ENCODE measurements at places on chromosomes 13 and 19.
A peak's percentile ranks its signal among the peaks of the same experiment; 100 is the strongest.

DNA sequence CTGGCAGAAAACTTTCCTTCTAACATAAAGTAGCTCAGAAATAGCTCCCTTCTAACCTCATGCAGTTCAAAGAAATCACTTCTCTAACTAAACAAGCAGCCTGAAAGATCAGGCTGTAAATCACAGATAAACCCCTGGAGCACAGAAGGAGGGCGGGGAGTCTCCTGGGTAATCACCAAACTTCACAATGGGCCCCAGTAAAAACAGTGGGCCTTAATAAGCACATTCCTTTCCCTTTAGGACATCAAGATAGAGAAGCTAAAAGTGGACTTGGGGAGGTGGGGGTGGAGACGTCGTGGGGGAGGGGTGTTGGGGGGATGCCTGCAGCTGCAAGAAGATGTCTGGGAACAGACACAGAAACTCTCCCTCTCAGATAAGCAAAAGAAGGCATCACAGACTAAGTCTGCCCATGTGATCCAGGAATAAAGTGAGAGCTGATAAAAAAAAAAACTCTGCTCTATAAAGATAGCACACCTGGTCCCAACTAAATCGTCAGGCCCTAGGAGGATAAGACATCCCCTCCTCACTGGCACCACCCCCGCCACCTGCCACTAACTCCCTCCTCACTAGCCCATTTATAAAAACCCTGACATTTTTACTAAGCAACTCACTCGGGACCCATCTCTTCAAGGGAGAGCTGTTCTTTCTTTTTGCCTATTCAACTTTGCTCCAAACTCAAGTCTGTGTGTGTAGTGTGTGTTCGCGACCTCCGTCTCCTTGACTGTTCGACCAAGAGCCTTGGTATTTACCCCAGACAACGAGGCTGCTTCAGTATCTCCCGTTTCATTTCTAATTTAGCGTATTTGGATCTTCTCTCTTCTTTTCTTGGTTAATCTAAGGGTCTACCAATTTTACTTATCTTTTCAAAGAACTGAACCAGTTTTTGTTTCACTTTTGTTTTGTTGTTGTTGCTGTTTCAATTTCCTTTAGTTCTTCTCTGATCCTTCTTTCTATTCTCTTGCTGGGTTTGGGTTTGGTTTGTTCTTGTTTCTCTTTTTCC lies 31.7 kb downstream of the DNAJC15 start:
- DNase-seq: peak; percentile 64

DNA sequence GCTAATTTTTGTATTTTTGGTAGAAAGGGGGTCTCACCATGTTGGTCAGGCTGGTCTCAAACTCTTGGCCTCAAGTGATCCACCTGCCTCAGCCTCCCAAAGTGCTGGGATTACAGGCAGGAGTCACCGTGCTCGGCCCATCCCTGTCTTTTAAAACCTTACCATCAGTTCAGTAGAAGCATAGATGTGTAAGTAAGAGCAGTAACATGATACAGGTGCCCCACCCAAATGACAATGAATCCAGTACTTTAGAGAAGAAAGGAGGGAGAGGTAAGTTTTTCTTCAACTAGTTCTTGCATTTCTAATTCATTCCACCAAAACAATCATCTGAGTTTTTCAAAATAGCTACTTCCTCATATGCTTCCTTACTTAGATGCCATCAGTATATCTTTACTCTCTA lies 21.9 kb downstream of the SPRY2 start:
- no peak for DNase-seq

DNA sequence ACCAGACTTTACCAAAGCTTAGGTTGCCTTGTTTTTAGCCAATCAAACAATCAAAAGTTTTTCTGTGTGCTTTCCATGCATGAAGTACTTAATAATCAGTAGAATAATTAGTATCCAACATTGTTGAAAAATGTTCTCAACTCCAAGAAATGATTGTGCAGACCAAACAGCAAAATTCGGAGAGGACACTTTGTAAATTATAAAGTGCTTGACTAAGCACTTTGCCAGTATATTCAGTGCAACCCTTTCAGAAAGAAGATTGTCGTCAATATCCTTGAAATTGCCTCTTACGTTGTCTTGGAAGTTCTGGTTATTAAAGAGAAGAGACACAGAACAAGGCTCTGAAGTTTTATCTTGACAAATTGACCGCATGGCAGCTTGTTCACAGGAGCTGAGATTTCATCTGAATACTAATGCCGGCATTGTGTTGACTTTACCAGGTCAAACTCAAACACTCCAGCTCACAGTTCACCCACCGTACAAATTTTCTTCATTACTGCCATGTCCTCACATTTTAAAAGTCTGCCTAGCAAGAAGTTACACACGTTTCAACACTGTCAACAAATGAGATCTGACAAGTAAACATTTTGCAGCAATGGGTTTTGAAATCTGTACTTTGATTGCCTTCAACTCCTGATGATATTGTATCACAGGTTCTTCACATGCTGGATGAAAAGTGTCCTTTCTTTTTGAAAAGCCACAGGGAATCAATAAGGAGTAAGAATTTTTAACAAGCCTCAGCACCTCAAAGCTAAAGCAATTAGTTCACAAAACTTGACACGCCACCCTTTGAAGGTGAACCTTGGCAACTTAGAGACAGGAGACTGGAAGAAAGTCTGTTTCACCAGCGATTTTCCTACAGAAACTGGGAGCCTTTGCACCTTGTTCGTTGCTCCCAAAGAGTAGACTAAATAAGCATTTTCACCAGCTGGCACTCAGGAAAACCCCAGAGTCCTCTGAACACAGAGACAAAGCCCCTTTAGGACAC lies 150.9 kb downstream of the RFC3 start:
- no peak for DNase-seq

GRCh38 chr19:18221815-18222725 lies 4.2 kb downstream of the PDE4C start:
- DNase-seq: no peak

- no peak for DNase-seq
Observed at GRCh38 chr19:6373813-6374108, 1.2 kb downstream of the ALKBH7 start.

DNA sequence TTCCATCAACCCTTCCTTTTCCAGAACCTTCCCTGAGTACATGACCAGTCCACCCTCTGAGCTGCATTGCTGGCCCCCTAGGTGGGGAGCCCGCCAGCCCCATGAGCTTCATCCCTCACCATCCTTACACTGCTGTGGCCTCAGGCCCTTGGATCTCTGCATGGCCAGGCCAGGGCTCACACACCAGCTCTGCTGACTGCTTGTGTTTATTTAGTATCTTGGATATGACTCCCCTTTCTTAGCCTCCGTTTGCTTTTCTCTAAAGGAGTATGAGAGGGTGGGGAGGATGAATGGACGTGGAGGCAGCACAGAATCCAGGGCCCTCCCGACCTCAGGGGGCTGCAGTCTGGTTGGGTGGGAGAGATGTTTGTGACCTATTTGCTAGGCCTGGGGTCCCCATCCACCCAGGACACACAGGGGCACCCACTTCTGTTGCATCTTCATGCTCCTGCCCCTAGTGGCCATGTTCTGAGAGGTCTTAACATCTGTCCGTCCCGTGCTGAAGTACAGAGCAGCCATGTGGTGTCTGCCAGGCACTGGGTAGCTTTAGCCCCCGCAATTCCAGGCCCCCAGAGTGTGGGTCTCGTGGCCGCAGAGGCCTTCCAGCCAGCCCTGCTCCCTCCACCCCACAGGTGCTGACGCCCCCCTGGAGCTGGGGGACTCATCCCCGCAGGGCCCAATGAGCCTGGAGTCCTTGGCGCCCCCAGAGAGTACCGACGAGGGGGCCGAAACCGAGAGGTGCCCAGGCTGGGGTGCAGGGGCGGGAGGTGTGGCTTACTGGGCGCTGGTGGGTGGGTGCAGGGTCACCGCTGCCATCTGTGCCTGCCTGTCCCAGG lies 13.0 kb downstream of the ARHGEF1 start:
- no peak for DNase-seq

GRCh38 chr19:44807652-44808462 lies 1.0 kb upstream of the BCAM start:
- peak; percentile 23 for DNase-seq

- DNase-seq: no peak
Observed at GRCh38 chr19:45676851-45677263, 8.8 kb downstream of the GIPR start.

DNA sequence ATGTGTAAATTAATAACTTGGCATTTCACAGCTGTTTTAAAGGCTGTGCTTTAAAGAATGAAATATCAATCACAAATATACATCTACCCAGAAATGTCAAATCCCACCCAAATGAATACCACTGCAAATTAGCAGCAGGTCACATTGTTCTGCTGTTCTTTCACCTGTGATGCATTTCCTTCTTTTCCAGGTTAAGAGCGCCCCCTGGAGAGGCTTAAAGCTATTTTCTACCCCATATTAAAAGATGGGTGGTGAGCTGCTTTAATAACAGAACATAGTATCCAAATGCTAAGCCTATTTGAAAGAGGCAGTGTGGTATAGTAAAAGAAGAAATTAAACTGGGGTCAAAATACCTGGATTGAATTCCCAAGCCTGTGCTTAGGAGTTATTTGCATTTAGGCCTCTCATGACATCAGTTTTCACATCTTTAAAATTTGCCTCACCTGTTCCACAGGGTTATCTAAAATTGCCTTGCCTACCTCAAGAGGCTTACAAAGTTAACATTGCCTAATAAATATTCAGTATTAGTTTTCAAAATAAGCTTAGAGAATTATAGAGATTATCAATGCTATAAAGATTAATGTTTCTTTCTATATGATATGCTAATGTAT lies 396.9 kb upstream of the SLITRK5 start:
- DNase-seq: peak; percentile 64

GRCh38 chr19:28067882-28068281 lies 1145.1 kb downstream of the UQCRFS1 start:
- no peak for DNase-seq

DNA sequence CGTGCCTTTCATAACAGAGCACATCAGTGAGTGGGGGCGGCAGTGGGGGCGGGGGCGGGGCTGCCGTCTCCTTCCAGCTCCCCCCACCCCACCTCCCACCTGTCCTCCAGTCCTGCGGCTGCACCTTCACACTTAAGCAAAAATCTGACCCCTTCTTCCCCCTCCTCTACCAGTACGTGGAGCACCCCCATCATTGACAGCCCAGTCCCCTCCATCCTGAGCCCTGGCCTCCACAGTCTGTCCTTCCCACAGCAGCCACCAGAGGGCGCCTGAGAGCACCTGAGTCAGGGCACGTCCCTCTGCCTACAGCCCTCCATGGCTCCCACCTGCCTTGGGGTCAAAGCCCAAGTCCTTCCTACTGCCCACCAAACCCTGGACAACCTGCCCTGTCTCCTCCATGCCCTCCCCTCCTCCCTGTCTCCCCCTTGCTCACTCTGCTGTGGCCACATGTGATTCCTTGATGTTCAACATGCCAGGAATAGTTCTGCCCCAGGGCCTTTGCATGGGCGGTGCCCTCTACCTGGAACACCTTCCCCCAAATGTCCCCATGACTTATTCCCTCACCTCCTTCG lies 4.0 kb downstream of the EBI3 start:
- peak; percentile 44 for DNase-seq

GRCh38 chr13:74131227-74131626 lies 3.0 kb downstream of the KLF12 start:
- no peak for DNase-seq

DNA sequence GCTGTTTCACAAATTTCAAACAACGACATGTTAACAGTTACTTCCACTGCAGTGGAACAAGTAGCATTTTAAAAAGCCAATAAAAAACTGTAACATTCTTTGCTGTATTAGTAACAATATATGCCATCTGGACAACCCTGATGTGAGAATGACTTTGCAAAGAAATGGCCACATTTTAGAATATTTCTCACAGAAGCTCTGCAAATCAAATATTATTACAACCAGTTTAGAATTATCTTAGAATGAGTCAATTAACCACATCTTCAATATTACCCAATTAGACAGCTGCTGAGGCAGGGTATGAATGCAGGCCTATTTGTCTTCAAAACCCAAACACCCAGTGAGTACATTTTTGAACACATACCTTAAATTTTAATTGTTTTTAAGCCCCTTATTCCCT lies 3.2 kb downstream of the ZNF699 start:
- peak; percentile 92 for DNase-seq

- DNase-seq: no peak
Observed at GRCh38 chr19:18306209-18306887, 16.5 kb downstream of the LSM4 start.

GRCh38 chr19:42024622-42025111 lies 30.6 kb upstream of the ATP1A3 start:
- no peak for DNase-seq

- DNase-seq: peak; percentile 94
Observed at GRCh38 chr19:58097781-58098681, at the start of gene ZSCAN18. TSS of gene ZSCAN18 (minus strand) at chr19:58098231. CDS start at chr19:58090267, 7,964 bp downstream.

DNA sequence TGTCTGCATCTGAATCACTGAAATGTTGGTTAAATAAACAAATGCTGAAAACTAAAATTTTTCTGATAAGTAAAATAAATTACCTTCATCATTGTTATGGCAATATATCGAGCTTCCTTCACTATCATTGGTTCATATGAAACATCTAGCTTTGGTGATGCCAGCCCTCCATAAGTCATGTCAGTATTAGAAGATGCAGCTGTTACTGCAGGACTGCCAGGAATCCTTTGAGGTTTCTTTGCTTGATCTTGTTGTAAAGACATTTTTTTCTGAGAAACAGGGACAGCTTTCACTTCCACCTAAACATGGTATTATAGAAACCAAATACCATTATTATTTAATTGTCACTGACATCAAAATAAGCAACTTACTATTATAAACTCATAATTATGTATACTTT lies 123.7 kb upstream of the FBXL3 start:
- DNase-seq: peak; percentile 70

DNA sequence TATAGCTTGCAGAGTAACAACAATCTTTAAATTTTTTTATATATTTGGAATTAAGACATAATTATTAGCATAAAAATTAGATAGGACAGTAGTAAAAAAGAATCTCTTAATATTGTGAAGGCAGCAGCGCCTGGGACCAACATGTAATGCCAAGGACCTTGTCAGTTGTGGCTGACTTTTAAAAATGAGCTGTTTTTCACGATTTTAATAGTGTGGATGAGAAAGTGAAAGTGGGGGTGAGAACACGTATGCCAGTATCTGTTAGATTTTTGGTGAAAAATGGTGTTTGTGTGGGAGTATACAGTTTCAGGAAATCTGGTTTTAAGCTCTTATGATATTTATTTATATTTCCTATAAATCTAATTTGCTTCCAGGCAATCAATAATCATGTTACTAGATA lies 125.2 kb downstream of the LMO7 start:
- peak; percentile 44 for DNase-seq

DNA sequence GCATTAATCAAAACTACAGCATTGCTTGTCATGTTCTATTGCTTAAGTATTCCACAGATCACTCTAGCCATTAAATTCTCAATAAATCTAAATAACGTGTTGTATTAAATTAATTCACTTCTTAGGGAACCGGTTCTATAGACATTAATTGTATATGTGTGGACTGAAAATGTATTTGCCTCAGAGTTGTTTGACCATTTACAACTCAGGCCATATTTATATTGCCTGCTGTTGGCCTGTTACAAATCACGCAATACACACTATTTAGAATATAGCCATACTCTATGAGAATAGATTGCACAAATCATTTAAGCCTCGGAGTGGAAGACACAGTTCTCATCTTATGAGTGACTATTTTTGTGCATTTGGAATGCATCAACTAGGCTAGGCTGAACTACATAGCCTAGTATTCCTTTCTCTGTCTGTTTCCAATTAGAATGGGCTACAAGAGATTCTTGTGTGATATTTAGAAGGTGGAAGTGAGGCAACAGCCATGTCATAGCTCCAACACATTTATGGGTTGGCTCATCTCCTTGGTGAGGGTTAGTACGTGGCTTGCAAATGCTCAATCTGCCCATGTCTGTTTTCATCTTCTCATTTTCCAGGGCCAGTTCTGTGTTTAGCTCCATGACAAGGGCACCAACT lies 1116.1 kb downstream of the PCDH9 start:
- DNase-seq: no peak
